ENCODE measurements at places on chromosomes 7 and 10. TPM values are rescaled to one million over a fixed set of nuclear protein-coding genes. Genes with fewer than 3 reads are reported as not detected.

ANXA8L1 gene
- total RNA-seq, result not detected

DRGX gene
- not detected for total RNA-seq

NFE2L3 gene
- total RNA-seq, result 0.31 TPM

RAMP3 gene
- total RNA-seq, result not detected

CAMK2B gene
- total RNA-seq, result 1.3 TPM

HOXA11 gene
- total RNA-seq, result not detected

DLG5 gene
- 24.4 TPM for total RNA-seq

UBTD1 gene
- 22.5 TPM for total RNA-seq

FEZF1 gene
- total RNA-seq, result not detected

SORBS1 gene
- 1.5 TPM for total RNA-seq

TFR2 gene
- total RNA-seq, result 0.40 TPM

CYREN gene
- 44.0 TPM for total RNA-seq

GPRIN2 gene
- not detected for total RNA-seq

IKZF1 gene
- total RNA-seq, result not detected

RHOBTB1 gene
- total RNA-seq, result 13.8 TPM

KCP gene
- not detected for total RNA-seq

Data from aortic smooth muscle cell (primary cell).